ENCODE measurements at places on chromosomes 13 and 19.

- DNase-seq, result no peak
Measured at GRCh38 chr19:53942001-53942786, 20.5 kb upstream of the CACNG8 start.

- no peak for DNase-seq
Measured at GRCh38 chr13:27578121-27579030, 42.0 kb downstream of the LNX2 start.

- no peak for DNase-seq
Measured at GRCh38 chr13:27442797-27443196, 7.6 kb downstream of the MTIF3 start.

DNA sequence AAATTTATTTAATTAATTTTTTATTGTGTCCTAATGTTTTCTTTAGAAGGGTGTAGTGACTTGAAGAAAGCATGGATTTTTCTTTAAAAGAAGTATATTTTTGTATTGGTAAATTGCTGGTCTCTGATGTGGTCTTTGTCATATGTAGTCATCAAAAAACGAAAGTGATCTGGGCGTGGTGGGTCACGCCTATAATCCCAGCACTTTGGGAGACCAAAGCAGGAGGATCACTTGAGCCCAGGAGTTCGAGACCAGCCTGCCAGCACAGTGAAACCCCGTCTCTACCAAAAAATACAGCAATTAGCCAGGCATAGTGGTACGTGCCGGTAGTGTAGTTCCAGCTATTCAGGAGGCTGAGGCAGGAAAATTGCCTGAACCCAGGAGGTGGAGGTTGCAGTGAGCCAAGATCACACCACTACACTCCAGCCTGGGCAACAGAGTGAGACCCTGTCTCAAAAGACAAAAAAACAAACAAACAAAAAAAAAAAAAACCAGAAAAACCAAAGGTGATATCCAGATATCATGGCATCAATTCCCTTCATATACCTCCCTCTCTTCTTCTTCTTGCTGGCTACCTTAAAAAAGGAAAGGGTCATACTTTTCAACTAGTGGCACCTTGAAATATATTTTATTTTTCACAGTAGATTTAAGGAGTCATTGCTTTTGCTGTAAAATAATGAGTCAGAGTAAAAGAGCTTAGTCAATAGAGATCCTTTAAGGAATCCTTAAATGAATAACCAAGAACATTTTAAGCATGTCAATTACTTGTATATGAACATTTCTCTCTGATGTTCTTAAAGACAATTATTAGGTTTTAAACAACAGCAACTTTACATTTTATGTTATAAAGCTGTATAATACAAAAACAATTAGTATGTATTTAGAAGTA is 19.9 kb downstream of the KCTD4 start:
- DNase-seq, result no peak

- DNase-seq, result peak; percentile 28
Measured at GRCh38 chr13:75318138-75318833, 163.7 kb downstream of the TBC1D4 start.

DNA sequence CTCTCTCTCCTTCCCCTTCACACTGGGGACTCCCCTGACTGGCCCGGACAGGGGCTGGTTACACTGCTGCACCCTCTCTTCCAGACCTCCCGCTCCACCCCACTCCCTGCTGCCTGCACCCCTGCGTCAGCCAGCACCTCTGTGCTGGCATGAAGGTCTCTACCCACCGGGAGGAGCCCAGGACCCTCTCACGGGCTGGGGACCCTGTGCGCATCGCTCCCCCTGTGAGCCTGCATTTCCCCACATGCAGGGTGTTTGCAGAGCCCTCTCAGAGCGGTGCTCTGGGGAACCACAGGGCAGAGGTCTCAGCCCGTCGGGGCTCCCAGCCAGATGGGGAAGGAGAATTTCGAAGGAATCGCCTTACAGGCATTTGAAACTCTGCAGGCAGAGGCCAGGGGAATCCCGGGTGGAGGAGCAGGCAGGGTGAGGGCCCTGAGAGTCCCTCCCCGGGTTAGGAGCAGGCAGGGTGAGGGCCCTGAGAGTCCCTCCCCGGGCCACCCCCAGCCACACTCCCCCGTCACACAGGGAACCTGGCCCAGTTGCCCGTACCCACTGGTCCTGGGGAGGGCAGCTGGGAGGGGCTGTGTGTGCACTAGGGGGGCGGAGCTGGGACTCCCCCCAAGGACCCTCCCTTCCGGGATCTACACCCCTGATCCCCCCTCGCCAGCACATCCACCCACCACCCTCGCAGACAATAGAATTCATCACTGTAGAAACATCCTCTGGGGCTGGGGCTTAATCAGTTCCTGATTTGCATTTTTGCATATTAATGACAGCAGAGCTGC is 16.3 kb upstream of the TCF3 start:
- DNase-seq, result no peak

DNA sequence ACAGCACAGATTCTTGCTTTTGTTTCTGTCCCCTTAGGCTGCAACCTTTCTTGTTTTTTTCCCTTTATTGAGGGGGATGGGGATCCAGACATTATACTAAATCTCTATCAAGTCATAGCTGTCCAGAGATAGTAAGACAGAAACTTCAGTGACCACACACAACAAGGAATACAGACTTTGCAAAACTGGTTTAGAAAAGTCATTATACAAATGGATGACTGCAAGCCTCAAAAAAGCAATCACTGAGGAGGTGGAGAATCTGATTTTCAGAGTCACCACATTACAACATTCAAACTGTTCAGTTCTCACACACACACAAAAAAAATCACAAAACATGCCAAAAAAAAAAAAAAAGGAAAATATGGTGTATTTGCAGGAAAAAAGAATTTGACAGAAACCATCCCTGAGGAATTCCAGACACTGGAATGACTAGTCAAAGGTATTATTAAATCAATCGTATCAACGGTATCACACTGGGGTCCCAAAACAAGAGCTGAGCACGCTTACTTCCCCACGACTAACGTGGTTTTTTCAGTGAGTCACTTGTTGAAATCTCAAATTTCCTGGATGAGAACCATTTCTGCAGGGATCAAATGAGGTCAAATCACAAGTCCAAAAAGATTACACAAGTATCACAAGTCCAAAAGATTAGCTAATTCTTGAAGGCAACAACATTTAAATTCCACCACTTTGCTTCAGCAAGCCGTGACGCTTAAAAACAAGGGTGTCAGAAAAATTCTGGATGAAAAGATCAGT is 41.2 kb downstream of the USP12 start:
- DNase-seq, result peak; percentile 15

- no peak for DNase-seq
Measured at GRCh38 chr13:106385654-106386053, 149.8 kb downstream of the EFNB2 start.

- no peak for DNase-seq
Measured at GRCh38 chr19:33296488-33296971, 5.8 kb downstream of the CEBPA start.

DNA sequence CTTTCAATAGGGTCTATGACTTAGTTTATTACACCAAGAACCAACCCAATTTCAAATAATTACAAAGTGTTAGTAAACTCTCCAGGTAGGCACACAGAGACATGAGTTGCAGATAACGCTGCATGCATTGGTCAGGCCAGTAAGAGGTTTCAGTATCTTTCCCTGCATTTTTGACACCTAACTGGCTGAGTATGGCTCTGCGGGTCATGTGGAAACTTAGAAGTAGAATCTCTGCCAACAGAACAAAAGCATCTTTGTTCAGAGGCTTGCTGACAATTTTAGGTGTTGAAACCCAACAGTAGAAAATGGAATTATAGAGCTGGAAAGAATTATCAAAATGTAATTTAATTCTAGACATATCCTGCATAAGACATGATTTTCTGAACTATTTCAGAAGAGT is 25.3 kb downstream of the HTR2A start:
- DNase-seq, result no peak

DNA sequence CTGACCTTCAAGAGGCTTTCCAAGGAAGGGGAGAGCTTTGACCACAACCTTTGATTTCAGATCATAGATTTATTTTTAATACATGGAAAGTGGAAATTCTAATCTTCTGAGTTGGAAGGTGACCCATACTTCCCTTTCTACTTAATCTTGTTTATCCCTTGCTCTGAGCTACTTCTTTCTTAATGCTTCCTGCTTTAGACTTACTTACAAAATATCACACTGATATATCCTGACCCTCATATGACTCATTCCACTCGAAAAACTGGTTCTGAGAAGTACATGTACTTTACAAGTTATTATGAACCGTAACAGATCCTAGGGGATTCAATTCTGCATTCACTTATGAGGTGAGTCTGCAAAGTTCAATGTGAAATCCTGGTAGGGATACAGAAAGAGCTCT is 76.2 kb upstream of the IRS2 start:
- DNase-seq, result no peak

GRCh38 chr13:95822303-95822702 is 145.4 kb downstream of the DNAJC3 start:
- DNase-seq, result no peak

DNA sequence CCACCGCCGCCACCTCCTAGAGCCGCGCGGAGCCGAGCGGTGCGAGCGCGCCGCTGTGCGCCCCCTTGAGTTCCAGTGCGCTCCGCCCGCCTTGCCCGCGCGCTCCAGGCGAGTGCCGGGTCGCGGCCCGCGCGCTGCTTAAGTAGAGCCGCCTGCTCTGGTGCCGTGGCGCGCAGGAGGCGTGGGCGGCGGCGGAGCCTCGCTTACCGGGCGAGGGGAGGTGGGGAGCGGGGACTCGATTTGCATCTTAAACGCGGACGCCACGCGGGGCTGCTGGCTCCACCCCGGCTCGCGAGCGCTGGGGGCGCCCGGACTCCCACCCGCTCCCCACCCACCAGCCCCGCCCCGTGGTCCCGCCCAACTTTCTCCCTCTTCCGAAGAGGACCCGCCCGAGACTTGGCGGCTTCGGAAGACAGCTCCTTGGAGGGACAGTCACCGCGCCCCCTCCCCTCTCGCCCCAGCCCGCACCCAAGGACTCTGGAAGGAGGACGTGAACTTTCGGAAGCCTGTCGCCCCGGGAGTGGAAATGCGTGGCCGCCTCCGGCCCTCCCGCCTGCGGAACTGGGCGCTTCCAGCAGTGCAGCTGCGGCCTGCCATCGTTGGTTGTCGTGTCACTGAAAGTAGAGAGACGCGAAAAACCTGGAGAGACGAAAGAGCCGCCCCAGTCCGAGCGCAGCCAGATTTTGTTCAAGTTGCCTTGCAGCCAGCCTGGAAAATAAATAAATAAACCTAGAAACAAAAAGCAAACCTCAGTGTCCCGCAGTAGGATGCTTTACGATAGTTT is at the start of gene KCTD12:
KCTD12 (minus strand) TSS at position 114 of the 784 bp plus-strand sequence. CDS start 257 bp downstream, outside the sequence.
- peak; percentile 82 for DNase-seq

- no peak for DNase-seq
Measured at GRCh38 chr13:33497146-33497845, 211.7 kb upstream of the STARD13 start.

DNA sequence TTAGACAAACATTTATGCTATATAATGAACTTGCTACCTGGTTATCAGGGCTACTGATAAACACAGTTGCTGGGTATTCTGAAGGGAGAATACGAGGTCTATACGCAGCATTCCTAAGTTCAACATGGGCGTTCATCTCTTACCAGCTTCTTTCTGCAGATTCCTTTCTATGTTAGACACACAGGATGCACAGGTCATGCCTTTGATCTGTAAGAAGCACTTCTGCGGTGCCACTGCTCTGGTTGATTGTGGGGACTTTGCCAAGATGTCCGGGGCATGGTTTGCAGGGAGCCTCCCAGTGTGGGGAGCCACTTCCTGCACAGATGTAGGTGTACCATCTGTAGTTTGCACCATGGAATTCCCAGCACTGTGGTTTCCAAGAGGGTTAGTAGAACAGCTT is 40.9 kb downstream of the ATP7B start:
- DNase-seq, result no peak

GRCh38 chr19:8611877-8612806 is 1.6 kb upstream of the ADAMTS10 start:
- no peak for DNase-seq

GRCh38 chr19:49231389-49231788 is 73.8 kb downstream of the TRPM4 start:
- peak; percentile 61 for DNase-seq

- DNase-seq, result no peak
Measured at GRCh38 chr13:24215732-24216131, 55.2 kb downstream of the SPATA13 start.
